ENCODE measurements at places on chromosomes 13 and 19. TPM values are rescaled to one million over a fixed set of nuclear protein-coding genes. Genes with fewer than 3 reads are reported as not detected.

DNA sequence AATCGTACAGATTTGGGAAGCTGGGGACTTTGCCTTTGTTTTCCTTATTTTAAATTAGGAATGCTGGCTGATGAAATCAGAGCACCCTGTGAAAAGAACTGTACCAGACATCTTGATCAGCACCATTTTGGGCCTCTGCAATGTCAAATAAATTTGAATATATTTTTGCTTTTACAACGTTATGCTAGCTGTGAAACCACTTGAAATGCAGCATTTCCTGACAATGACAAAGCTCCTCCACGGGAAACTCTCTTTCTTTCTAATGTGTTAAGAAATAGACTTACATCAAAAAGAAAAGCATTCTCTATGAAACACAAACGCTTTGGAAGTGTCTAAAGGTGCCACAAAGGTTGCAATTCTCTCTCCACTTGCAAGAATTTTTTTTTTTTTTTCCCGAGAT is 47.1 kb upstream of the MAP3K10 start:
- no peak for DNase-seq

Gene SLC10A2
- 5.1 TPM for total RNA-seq

Gene LRRC8E
- total RNA-seq = 0.48 TPM

Gene KLF1
- 3.1 TPM for total RNA-seq

- no peak for DNase-seq
These were observed 29.9 kb downstream of the ZDHHC20 start for GRCh38 chr13:21429211-21429610.
